ENCODE measurements at places on chromosomes 12 and 14. TPM values are rescaled to one million over a fixed set of nuclear protein-coding genes. Genes with fewer than 3 reads are reported as not detected.

Gene RHEBL1
- total RNA-seq: 2.2 TPM

Gene ACSS3
- total RNA-seq: not detected

Gene CLBA1
- 5.5 TPM for total RNA-seq

Gene GNB3
- 1.4 TPM for total RNA-seq

Gene CAPZA3
- not detected for total RNA-seq

Gene CLECL1
- total RNA-seq: not detected

Gene ALDH1L2
- total RNA-seq: 2.5 TPM

Gene BATF
- total RNA-seq: 1.4 TPM

Gene ARHGDIB
- total RNA-seq: 231 TPM

Gene METAP2
- 86.5 TPM for total RNA-seq

Gene CLEC1A
- 16.0 TPM for total RNA-seq

Gene ACVR1B
- total RNA-seq: 23.6 TPM

DNA sequence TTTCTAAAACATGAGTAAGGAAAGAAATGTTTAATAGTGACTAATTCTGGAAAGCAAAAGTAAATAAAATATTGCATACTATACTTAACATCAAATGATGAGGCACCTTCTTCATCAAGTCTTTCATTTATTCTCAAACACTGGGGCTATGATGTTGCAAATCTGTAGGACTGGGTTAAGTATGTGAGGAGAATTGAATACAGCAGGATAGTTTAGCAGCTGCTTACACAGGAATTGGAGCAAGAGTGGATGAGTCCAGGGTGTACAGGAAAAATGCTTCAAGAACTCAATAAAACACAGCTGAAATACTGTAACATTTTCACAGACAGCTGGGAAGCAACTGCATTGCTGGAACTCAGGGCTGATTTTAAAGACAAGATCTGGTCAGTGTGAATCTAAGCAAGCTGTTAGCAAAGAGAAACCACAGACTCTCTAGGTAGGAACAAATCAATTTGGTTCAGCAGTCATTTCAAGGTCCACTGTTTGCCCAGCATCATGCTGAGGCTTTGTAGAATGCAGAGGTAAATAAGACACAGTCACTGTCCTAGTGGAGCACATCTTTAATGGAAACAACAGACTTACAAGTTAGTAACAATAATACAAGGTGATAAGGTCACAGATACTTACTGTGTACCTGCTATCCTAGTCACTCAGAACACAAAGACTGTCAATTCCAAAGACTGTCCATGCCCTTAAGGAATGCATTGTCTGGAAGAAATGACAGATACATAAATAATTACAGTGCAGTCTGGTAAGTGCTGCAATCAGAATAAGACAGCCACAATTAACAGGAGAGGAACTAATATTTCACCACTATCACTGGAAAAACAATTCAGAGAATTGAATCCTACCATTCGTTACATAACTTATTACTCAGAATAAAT is 96.8 kb upstream of the DACT1 start:
- DNase-seq: no peak

DNA sequence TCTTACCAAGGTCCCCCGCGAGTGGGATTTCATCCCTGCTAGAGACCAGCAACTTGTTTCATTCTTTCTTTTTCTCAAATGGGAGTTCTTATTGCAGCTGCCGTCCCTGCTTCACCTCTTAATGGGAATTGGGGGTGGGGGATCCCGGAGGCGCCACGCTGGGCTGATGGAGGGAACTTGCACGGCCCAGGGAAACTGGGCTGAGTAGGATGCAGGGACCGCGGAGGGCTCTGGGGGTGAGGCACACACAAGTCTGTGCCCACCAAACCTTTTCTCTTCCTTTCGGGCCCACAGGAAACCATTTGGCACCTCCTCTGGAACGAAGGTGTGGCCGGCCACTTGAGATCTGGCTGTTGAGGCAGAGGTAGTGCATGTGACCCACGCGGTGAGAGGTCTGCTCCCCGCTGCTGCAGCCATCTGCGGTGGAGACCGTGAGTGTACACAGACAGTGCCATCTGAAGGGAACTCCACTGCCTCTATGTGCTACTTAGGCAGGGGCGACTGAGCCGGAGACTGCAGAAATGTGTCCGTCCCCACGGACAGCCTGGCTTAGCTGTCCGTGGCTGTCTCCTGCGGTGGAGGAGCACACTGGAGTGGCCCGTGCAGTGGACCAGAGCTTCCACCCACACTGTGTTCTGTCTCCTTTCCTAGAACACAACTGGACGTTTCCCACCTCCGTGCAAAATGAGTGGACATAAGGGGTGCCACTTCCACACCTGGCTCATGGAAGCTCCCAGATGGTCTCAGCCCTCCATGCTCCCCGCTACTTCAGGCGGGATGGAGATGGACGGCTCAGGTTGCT is 42.1 kb upstream of the TESC start:
- DNase-seq: no peak

- DNase-seq: no peak
Observed at GRCh38 chr12:112762753-112763152, 28.8 kb upstream of the RPH3A start.

- no peak for DNase-seq
Observed at GRCh38 chr12:76637807-76638206, 78.2 kb upstream of the OSBPL8 start.

GRCh38 chr12:79407671-79408622 is 282.8 kb downstream of the PAWR start:
- DNase-seq: peak; percentile 75

DNA sequence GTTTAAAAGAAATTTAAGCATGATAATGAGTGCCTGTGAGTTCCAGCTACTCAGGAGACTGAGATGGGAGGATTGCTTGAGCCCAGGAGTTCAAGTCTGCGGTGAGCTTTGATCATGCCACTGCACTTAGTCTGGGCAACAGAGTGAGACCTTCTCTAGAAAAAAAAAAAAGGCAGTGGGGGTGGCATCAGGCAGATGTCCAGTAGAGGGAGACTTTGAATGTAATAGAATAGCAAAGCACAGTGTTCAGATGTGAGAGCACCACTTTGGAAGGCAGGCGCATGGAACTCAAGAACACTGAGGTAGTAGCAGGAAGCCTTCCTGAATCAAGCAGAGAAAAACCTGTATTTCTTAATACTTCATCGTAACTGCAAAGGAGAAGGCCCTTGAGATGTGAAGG is 394.5 kb upstream of the GARIN6 start:
- DNase-seq: no peak

GRCh38 chr12:60251091-60251490 is 655.3 kb downstream of the SLC16A7 start:
- DNase-seq: no peak

- DNase-seq: no peak
Observed at GRCh38 chr12:80099259-80099658, at the start of gene OTOGL. Gene OTOGL (plus strand): TSS chr12:80099537. CDS start chr12:80209432, 109,895 bp downstream.

GRCh38 chr14:32620303-32620702 is 291.2 kb downstream of the AKAP6 start:
- no peak for DNase-seq

DNA sequence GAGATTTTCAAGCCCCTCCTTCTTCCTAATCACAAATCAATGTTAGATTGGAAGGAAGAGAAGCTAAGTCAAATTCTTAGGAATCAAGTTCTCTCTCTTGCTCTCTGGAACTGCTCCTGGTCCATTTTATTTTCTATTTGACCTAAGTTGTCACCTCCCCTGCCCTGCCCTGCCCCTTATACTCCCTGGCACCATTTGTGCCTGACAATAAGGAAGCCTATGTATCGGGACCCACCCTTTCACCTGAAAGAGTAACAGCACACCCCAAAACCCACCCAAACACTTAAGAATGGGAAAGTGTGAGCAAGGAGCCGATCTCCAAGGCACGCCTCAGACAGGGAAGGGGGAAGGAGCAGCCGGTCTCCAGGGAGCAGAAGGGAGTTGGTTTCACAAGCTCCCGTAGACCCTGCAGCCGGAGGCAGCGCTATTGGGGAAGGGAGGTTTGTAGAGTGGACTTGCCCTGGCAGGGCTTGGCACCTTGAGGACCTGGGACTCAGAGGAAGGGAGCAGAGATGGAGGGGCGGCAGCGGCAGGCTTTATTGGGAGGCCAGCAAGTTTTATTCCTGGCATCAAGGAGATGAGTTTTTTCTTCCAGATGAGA is 1.6 kb downstream of the LRRC74A start:
- no peak for DNase-seq

GRCh38 chr14:60651086-60651795 is 2.0 kb upstream of the SIX1 start:
- no peak for DNase-seq

DNA sequence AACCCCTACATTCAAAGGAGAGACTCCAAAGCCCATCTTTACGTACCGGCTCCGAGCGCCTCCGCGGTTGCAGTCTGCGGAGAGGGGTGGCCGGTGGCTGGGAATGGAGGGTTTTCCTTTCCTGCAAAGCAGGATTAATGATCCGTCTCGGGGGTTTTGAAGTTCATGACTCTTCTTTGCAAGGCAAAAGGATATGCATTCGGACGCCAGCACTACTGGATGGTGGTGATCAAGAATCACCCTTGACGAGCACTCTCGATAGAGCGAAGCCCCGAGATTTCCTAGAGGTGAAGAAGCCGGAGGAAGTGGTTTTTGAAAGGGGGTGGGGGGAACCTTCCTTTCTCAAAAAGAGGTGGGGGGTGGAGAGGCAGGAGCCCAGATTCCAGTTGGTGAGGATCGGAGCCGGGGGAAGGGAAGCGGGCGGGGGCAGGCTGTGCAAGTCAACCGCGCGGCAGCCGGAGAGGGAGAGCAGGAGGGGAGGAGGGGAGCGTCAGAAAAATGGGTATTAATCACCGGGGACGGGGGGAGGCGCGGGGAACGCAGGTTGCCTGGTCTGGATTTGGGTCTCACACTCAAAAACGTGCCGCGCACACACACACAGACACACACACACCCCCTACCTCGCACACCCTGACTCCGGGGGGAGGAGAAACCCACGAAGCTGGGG is at the start of gene GRIN2B:
GRIN2B (minus strand) TSS at position 307 of the 667 bp plus-strand sequence. CDS start 115,394 bp downstream, outside the sequence.
- DNase-seq: no peak

- no peak for DNase-seq
Observed at GRCh38 chr12:10136637-10137205, 6.7 kb upstream of the CLEC7A start.

- DNase-seq: no peak
Observed at GRCh38 chr14:96603350-96604255, 101.4 kb downstream of the PAPOLA start.

GRCh38 chr12:6340032-6340638 is 1.7 kb downstream of the TNFRSF1A start:
- no peak for DNase-seq

Data from pulmonary artery endothelial cell (primary cell).